ENCODE measurements at places on chromosomes 5 and 9.

- DNase-seq: no peak
Observed at GRCh38 chr5:166594567-166594966, 1696.9 kb upstream of the WWC1 start.

DNA sequence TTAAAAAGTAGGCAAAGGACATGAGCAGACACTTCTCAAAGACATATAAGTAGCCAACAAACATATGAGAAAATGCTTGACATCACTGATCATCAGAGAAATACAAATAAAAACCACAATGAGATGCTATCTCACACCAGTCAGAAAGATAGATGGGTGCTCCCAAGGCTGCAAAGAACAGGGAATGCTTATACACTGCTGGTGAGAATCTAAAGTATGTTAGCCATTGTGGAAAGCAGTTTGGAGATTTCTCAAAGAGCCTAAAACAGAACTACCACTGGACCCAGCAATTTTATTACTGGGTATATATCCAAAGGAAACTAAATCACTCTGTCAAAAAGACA lies 154.2 kb downstream of the NDUFS4 start:
- no peak for DNase-seq

DNA sequence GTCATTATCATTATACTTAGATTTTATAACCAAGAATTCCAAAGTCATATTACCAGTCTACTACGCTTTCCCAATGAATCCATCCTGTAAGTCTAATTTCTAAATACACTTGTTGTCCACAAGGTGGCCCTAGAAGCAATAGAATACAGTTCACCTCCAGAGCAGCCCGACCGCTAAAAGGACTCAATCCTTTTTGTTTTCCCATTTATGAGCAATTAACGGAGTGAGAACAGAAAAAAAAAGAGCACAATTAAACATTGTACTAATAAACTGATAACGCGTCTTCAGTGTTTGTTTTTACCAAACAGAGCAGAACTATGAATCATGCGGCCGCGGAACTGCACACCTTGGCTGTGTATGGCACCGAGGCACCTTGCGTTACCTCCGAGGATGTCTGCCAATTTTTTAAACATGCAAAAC lies 160.7 kb upstream of the DAPK1 start:
- DNase-seq: no peak

- no peak for DNase-seq
Observed at GRCh38 chr5:119342406-119342805, 13.4 kb upstream of the TNFAIP8 start.

DNA sequence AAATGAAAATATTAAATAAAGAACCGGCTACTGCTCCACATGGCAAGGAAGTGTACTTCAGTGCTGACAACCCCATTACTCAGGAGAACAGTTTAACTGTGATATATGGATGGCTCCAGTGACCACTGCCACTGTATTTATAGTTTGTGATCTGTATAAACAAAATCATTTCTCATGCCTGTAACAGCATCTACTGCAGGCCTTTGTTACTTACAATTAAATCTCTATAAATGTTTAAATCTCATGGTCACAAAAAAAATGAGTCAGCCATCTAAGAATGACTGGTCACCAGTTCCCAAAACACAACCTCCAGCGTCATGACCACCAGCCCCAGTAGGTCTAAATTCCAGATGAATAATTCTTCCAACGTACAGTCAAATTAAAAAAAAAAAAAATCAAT lies 24.6 kb downstream of the SERINC5 start:
- no peak for DNase-seq

GRCh38 chr5:60812426-60812825 lies 31.6 kb downstream of the ELOVL7 start:
- DNase-seq: no peak

GRCh38 chr5:140561753-140562523 lies 2.5 kb downstream of the APBB3 start:
- no peak for DNase-seq

DNA sequence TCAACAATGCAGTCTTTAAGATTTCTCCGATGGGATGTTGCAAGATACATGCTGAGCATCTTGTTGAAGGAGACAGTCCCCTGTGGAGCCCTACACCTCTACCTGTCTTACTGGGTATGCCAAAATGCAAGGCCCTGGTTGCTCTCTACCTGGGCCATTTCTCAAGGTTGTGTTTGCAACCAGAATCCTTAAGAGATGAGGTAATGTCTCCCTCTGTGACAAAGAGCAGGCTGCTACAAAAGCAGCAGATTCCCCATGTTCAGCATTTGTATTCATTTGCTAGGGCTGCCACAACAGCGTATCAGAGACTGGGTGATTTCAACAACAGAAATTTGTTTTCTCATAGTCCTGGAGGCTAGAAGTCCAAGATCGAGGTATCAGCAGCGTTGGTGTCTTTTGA lies 138.4 kb upstream of the RPS23 start:
- no peak for DNase-seq

DNA sequence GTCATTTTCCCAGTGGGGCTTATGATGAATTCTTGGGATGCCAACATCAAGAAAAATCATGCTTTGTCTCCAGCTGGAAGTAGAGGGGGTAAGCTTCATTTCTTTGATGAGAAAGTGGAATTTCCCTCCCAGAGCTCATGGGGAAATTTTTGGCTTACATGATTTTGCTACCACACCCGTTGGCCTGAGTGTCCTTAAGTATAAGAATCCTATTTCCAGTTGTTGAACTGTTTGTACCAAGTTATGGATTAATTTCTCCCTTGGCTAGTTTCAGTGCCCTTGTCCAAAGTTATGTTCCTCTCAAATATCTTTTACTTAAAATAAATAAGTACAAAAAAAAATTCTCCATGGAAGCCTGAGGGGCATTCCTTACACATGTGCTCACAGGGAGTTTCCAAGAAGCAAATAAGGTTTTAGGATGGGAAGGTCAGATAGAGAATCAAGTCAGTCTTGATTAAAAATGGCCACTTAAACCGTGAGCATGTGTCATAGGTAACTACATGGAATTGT lies 82.3 kb downstream of the PTCD2 start:
- no peak for DNase-seq

DNA sequence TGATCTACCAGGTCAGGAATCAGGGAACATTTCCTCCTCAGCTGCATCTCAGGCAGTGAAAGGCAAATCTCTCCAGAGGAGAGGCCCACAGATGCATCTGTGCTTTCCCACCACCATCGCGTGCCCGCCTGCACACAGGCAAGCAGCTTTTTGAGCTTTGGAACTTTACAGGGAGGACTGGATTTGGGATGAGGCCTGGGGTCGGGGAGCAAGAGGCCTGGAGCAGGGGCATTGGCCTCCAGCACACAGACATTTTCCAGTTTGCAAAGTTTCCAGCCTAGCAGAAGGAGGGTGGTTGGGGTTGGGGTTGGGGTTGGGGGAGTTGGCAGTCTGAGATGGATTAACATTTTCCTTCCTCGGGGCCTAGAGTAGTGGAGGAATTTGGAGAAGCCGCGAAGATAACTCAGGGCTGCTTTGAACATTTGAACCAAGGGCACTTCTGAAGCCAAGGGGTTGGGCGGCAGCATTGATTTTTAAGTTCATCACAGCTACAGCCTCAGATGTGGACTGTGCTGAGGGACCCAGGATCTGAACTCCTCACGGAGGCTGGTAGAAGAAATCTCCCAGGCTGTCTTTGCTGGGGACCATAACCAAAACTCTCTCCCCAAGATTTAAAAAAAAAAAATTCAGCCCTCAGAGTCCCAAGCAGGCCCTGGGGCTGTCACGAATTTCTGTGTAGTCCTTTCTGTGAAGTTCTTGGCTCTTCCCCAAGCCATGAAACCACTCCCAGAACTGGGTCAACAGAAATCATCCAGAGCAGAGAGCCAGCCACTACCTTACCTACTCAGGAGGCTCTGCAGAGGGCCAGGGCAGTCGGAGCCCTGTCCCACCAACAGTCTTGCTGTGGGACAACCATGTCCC lies 25.6 kb downstream of the C5orf15 start:
- no peak for DNase-seq

DNA sequence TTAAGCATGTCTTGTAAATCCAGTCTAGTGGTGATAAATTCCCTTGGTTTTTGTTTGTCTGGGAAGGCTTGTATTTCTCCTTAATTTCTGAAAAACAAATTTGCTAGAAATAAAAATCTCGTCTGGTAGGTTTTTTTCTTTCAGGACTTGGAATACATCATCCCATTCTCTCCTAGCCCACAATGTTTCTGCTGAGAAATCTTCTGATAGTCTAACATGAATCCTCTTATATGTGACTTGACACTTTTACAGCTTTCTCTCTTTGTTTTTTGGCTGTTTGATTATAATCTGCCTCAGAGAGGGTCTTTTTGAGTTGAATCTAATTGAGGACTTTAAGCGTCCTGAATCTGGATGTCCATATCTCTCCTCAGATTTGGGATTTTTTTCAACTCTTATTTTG lies 104.9 kb downstream of the FEM1C start:
- no peak for DNase-seq

DNA sequence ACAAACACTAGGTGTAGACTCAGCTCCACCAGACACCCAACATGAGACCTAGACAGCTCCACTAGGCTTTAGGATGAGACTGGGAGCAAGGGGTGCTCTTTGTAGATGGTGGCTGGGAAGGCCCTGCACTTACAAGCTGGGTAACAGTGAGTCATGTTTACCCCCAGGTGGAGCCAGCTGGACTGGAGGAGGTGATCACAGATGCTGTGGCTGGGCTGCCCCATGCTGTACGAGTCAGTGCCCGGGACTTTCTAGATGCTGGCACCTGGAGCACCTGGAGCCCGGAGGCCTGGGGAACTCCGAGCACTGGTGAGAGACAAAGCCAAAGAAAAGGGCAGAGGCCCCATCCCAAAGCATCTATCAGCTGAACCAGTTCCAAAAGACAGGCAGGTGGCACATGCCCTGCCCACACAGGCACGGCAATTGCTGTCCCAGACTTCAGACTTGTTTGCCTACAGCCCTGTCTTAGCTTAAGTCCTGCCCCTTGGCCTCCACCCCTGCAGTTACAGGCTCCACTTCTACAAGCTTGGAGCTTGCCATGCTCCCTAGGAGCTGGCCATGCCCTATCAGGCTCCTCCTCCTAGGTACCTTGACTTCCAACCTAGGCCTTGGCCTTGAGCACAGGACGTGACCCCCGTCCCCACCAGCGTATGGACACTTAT lies 2.7 kb downstream of the CCL27 start:
- no peak for DNase-seq

GRCh38 chr5:53503562-53504218 lies 23.3 kb downstream of the FST start:
- no peak for DNase-seq

DNA sequence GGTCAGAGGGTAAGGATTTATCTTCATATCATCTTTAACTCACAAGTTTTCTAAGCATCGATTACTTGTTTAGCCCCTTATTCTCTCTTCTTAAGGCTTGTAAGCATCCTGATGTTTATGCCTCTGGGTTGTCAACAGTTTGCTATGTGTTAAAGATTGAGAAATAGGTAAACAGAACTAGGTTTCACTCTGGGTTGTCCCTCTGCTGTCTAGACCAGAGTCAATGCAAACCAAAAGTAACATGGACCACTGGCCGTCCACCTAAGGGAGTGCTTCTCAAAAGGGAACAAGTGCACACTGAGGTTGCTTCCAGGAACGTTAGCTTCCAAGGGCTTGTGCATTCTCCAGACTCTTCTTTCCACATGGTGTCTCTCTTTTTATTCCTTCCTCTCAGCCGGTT lies 39.9 kb upstream of the HAPLN1 start:
- DNase-seq: no peak

DNA sequence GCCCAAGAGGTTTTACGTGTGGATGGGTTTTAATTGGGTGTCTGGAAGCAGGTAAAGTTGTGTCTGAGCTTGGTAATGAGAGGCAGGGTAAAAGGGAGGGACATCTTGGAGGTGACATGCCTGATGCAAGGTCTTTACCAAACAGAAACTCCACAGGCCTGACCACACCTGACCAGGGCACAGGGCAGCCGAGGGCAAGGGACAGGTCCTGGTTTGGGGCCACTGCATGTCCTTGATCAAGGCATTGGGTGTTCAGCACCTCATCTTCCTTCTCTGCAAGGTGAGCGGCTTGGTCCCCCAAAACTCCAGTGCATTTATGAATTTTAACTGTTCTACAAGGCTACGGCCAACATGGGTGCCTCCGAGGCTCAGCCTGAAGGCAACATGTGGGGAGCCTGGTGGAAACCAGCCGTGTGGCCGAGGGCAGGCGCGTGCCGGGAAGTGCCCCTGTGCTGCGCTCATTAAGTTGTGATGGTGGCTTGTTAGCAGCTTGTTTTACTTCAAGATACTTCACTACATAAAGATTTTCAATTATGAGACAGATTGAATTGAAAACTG lies 30.7 kb upstream of the LPCAT1 start:
- no peak for DNase-seq

GRCh38 chr5:166488560-166488959 lies 1802.9 kb upstream of the WWC1 start:
- DNase-seq: no peak

- DNase-seq: no peak
Observed at GRCh38 chr5:28810751-28811136, 1772.4 kb upstream of the CDH9 start.

- no peak for DNase-seq
Observed at GRCh38 chr9:137269231-137269772, 8.2 kb upstream of the TOR4A start.

- DNase-seq: no peak
Observed at GRCh38 chr5:138096997-138097828, 13.4 kb downstream of the WNT8A start.

- no peak for DNase-seq
Observed at GRCh38 chr9:95043826-95044225, 273.7 kb downstream of the FANCC start.

DNA sequence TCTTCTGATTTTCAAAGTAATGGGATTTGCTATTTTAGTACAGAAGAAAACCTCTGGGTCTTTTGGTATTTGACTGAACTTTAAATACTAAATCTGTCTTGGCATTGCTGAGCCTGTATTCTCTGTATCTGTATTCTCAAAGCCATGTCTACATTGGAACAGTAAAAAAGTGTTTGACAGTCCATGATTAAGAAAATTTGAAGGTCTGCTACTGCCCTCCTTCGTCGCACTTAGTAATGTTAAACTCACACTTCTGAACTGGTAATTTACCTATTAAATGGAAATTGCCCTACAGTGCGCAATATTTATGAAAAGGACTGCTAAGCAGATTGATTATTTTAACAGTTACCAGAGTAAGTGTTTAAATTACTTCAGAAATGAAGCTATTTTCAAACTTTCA lies 165.7 kb upstream of the SMC2 start:
- DNase-seq: no peak

- no peak for DNase-seq
Observed at GRCh38 chr9:86354818-86355309, 654 bp upstream of the TUT7 start.

GRCh38 chr5:66351813-66352212 lies 207.7 kb downstream of the SREK1 start:
- DNase-seq: no peak

Measured in stimulated activated CD8-positive, alpha-beta memory T cell treated with anti-CD3 and anti-CD28 coated beads, Interleukin-4, amount 100 ng/mL, for 1 hour (primary cell).